ENCODE measurements at places on chromosomes 3 and 15.

GRCh38 chr15:84725001-84725491 is 9.1 kb upstream of the SEC11A start:
- no peak for DNase-seq

DNA sequence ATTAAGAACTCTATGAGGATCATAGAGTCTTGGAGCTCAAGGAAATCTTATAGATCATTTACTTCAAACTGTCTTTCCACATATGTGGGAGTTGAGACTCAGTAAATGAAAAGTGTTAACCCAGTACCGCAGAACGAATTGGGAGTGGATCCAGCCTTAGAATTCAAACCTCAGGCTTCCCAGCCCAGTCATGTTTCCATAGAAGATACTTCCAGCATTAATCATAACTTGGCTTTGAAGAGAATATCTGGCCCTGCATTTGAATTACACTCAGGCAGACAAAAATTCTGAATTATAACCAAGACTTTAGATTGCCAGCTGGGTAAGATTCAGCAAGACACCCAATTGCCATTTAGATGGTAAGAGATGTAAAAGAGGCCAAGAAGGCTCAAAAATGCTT is 972.0 kb downstream of the TUSC7 start:
- no peak for DNase-seq

DNA sequence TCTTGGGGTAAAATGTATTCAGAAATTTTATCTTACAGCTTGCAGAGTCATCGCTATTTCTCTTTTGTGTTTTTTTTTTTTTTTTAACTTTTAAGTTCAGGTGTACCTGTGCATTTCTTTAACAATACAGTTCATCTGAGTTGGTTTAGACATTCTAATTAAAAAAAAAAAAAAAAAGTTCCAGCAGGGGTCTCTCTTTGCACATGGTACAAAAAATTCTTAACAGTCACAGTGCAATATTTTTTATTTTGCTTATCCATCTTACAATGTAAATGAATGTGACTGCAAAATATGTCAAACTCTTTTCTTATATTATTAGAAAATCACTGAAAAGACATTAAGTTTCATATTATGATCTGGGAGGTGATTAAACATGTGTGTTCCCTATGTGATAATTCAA is 47.5 kb upstream of the SLC9A9 start:
- DNase-seq, result no peak

DNA sequence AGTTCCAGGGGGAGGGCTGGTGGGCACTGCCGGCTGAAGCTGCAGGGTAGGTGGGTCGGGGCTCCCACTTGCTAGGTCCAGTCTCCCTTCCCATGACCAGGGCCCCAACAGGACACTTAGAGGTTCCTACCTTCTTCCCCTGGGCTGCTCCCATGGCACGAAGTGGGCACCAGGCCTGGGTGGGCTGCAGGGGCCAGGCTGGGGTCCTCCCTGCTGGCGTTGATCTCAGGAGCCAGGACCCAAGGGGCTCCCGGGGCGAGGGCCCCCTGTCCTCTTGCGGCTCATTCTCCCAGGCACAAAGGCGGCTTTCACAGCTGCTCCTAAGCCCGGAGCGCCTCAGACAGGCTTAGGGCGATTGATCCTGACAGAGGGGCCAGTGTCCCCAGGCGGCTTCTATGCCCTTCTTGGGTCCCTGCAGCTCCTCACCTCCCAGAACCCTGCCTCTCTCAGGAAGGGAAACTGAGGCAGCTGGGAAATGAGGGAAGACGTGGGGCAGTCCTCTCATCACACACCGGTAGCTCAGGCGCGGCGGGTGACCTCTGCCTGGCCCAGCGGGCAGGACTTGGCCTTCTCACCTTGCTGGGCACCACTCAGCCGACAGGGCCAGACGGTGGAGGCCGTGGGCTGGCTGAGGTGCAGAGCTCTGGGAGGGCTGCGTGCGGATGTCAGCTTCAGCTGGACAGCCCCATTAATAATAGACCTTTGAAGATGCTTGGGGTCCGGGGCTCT is 39.6 kb downstream of the FAM3D start:
- no peak for DNase-seq

- DNase-seq, result no peak
These were observed 66.1 kb upstream of the LIMD1 start for GRCh38 chr3:45528429-45528828.

GRCh38 chr15:47351501-47351900 is 365.8 kb upstream of the SEMA6D start:
- DNase-seq, result no peak

DNA sequence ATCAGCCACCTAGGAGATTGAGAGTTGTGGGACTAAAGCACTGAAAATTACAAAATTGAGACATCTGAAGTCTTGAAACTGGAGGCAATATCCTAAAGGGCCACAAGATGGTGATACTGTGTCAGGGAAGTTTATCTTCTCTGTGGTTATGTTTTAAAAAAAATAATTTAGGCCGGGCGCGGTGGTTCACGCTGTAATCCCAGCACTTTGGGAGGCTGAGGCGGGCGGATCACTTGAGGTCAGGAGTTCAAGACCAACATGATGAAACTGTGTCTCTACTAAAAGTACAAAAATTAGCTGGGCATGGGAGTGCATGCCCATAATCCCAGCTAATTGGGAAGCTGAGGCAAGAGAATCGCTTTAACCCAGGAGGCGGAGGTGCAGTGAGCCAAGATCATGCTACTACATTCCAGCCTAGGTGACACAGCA is 17.9 kb upstream of the NIT2 start:
- peak; percentile 64 for DNase-seq

DNA sequence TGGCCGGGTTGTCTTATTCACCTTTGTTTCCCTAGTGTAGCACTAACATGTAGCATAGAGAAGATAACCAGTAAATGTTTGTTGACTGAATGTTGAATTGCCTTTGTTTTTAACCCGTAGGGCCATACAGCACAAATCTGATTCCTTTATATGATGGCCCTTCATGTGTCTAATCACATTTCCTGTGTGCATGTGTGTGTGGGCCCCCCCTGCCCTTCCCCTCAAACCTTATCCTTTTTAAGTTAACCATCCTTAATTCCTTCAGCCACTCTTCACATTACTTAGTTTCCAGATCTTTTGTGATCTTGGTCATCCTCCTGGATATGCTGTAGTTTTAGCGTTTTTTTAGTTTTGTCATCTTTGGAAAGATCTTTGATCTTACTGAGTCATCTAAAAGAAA is 4.2 kb downstream of the NEO1 start:
- DNase-seq, result no peak

GRCh38 chr3:38567498-38567897 is 71.4 kb downstream of the EXOG start:
- no peak for DNase-seq

DNA sequence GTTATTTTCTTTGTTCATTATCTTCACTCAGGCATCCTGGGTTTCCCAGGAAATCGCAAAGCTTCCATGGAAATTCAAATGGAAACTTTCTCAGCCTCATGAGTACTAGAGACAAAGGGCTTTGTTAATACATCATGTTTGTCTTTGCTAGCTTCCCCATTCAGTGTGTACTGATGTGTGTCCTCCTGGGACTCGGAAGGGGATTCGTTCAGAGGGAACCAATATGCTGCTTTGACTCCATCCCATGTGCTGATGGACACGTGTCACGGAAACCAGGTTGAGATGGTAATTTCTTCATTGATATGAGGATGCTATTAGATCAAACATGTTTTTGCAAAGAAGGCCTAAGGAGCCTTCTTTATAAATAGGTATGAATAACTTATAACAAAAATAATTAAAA is 87.0 kb upstream of the KCNAB1 start:
- no peak for DNase-seq

DNA sequence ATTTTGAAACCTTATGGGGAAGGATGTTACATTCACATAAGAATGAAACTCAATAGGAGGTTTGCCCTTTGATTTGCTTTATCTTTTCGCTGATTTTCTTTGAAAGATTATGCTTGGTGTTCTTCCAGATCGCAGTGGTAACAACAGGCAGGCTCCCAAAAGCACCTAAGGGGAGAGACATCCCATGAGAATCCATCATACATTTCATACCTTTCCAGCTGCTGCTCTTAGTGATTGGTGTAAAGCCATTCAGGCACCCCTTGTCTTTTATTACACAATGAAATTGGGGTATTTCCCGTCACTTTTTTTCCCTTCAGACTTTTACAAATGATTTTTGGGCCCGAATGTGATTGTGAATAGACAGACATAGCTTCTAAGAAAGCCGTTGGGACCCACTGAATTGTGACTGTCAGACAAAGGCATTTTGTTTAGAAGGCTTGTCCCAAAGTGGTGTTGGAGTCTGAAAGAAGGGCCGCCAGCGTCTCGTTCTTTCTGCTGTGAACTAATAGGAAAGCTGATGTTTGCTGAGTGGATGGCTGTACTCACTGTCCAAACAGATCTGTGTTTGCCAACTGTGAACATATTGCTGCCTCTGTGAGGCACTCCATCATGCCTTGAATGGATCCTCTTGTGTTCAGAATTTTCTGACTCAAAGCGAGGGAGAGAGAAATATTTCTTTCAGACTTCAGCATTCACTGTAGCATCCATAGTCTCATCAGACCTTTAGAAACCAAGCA is 164.3 kb downstream of the FNDC3B start:
- no peak for DNase-seq

GRCh38 chr3:110519071-110519470 is 552.5 kb upstream of the NECTIN3 start:
- no peak for DNase-seq
